ENCODE measurements at places on chromosomes 13 and 19. TPM values are rescaled to one million over a fixed set of nuclear protein-coding genes. Genes with fewer than 3 reads are reported as not detected.

GRCh38 chr19:50486823-50487515, 10.3 kb upstream of the GARIN5A start:
- peak; percentile 40 for DNase-seq

Gene TMEM86B
- total RNA-seq = 1.4 TPM

GRCh38 chr13:113118261-113119021, 4.2 kb upstream of the F10 start:
- peak; percentile 87 for DNase-seq

Gene CDX2
- not detected for total RNA-seq

GRCh38 chr19:57803265-57803593, 11.5 kb downstream of the ZNF552 start:
- DNase-seq = no peak

Gene CACNG6
- total RNA-seq = not detected

DNA sequence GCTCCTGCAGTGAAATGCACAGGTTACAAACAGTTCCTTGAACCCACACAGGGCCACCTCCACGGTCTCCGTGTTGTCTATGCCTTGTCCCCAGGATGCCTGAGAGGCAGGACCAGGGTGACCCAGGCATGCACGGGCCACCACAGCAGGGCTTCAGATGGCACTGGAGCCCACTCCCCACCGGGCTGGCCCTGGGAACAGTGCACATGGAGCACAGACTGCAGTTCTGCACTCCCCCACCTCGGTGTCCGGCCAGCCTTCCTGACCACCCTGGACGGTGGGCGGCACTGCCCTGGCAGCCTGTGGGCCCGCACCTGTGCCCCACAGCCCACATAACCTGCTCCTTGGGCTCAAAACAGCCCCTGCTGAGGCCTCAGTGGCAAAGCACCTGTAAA, 14.3 kb upstream of the SLC35E1 start:
- no peak for DNase-seq

DNA sequence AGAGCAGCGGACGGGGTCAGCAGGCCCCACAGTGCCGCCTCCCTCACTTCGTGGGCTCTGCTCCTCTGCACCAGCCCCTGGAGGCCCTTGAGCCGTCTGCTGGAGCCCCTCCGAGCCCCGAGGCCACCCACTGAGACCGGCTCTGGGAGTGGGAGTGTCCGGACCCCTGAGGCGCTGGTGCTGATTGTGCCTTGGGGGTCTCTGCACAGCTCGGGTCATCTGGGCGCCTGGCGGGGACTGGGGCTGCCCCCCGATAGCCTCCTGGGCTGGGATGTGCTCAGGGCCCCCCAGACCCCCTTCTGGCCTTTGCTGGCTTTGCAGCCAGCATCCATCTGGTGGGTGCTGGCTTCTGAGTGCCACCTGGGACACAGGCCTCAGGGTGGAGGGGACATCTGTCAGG, 15.4 kb downstream of the CBARP start:
- DNase-seq = no peak

DNA sequence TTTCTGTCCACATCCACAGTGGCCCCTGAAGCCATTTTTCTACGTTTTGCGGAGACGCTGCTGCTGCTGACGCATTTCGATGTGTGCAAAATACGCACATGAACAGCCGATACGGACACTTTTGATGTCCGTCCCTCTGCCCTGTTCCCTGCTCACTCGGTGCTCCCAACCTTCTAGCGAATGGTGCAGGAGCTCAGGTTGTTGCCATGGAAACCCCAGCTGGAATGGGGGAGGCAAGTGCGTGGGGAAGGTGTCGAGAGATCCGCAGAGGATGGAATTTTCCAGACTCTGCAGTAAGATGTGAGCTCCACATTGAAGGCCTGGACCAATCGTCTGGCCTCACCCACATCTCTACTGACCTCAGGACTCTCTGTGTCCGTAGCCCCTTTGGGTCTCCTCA, 109.2 kb upstream of the USP29 start:
- DNase-seq = no peak

GRCh38 chr19:46080561-46080960, 39.8 kb upstream of the IGFL4 start:
- DNase-seq = peak; percentile 94

GRCh38 chr19:33187183-33187540, 7.0 kb upstream of the LRP3 start:
- peak; percentile 56 for DNase-seq

DNA sequence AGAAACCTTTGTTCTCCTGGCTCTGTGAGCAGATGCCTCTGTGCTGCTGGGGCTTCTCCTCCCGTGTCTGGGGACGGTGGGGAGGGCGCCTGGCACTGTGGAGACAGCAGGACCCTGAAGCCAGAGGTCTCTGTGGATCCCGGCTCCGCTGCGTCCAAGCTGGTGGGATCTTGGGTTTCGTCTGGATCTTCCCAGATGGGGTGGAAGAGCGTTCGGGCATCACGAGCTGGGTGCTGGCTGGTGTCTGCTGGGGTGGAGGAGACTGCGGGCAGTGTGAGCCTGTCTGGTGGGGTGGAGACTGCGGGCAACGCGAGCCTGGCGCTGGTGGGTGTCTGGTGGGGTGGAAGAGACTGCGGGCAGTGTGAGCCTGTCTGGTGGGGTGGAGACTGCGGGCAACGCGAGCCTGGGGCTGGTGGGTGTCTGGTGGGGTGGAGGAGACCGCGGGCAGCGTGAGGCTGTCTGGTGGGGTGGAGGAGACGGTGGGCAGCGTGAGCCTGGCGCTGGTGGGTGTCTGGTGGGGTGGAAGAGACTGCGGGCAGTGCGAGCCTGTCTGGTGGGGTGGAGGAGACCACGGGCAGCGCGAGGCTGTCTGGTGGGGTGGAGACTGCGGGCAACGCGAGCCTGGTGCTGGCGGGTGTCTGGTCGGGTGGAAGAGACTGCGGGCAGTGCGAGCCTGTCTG, 5.6 kb downstream of the TEX29 start:
- DNase-seq = no peak

DNA sequence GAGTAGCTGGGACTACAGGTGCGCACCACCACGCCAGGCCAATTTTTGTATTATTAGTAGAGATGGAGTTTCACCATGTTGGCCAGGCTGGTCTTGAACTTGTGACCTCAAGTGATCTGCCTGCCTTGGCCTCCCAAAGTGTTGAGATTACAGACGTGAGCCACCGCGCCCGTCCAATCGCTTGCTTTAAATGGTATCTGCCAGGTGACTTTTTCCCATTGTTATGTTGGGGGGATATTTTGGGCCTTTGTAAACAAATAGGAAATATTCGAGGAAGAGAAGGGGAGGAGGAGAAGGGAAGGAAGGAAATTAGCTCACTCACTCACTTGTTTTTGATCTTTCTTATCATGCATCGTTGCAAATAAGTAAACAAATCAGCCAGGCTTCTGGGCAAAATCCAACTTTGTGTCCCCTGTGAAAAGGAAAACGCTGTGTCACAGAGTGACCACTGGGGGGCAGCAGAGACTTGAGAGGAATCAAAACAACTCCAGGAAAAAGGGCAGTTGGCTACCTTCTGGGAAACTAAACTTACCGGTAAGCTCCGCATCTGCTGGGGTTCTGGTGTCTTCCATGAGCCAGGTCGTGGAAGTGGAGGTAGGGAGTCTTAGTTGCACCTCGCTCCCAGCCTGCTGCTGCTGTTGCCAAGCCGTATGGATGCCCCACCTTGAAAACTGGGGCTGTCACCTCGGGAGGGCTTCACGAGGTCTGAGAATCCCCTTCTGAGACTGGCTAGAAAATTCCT, 9.3 kb upstream of the RANBP3 start:
- no peak for DNase-seq

DNA sequence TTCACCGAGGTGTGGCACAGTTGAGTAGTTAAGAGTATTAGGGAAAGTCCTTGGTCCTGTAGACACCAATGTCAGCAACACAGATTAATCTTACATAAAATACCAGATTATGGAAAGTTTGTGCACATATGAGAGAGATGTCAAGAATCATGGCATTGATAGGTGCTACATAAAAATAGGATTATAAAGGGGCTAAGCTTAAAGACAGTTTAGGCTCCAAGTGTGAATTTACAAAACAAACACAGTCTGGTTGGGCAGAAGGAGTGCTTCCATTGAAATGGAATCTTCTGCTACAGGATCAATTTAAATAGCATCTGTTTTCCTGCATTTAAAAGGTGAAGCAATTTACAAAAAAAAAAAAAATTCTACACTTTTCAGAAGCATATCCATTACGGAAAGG, 292.9 kb downstream of the DNAJC15 start:
- no peak for DNase-seq

- no peak for DNase-seq
Measured at GRCh38 chr13:54347531-54347930, 1318.9 kb downstream of the OLFM4 start.

GRCh38 chr13:35208587-35208986, 266.5 kb downstream of the NBEA start:
- no peak for DNase-seq

Gene KLF1
- not detected for total RNA-seq

GRCh38 chr19:2627855-2628254, 74.6 kb downstream of the GNG7 start:
- no peak for DNase-seq

DNA sequence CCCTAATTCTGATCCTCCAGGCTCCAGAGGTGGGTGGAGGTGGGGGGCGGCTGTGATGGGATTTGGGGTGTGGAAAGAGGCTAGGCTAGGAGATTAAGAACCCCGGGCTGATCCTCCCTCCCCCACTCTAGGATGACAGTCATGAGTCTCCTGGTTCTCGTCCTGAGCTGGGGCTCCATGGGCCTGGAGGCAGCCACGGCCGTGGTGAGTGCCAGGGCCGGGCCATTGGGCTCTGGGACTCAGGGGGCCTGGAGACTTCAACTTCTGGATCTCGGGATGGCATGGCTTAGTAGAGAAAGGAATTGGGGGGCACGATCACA, 13.9 kb downstream of the TTYH1 start:
- DNase-seq = no peak

DNA sequence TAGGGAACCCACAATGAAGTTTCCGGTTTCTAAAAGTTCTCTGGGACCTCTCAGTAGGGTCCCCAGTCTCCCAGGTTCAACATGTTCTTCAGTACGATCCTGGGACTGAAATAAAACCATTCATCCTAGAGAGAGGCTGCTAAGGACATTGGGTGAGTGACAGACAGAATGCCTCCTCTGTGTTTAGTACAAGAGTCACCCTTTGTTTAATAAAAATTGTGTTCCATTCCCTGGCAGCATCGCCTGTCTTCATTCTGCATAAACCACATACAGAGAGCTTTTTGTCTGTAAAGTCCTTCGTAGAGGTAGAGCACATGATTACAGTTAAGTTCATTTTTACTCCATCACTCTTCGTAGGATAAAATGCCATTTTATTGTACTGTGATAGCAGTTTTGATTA, 95.3 kb upstream of the GPR12 start:
- no peak for DNase-seq

- DNase-seq = no peak
Measured at GRCh38 chr13:99507986-99508385, 6.7 kb downstream of the TM9SF2 start.

DNA sequence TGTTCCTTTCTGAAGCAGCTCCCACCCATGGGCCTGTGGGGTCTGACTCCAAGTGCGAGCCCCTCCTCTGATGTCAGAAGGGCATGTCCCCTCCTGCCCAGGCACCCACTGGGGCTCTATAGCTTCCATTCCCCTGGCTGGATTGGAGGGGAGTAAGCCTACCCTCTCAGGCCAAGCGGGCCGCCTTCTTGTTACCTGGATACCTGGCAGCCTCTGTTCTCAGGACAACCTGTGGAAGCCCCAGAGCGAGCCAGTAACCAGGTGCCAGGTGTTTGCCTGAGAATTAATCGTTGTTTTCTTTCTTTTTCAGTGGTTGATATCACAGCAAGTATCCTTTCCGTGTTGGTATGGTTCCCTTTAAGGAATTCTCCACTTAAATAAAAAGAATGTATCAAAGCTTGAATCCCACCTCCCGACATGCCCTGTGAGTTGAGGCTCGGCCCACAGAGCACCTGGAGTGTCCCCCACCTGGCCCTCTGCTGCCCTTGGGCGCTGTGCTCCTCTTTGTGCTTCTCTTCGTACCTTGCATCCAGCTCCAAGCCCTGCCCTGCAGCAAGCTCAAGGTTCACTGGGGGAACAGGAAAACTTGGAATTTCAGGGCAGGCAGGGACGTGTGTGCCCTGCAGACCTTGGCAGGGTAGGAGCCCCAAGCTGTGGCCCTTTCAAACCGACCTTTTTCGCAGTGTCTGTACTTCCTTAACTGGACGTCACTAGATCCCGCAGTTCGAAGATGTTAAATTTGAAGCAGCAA, 15.0 kb downstream of the MAU2 start:
- no peak for DNase-seq

GRCh38 chr13:32381539-32381938, 46.4 kb downstream of the N4BP2L1 start:
- no peak for DNase-seq

GRCh38 chr19:33905937-33906577, 109.4 kb downstream of the KCTD15 start:
- no peak for DNase-seq

Gene TOMM40
- total RNA-seq = 39.0 TPM

Gene CEACAM19
- 6.5 TPM for total RNA-seq

DNA sequence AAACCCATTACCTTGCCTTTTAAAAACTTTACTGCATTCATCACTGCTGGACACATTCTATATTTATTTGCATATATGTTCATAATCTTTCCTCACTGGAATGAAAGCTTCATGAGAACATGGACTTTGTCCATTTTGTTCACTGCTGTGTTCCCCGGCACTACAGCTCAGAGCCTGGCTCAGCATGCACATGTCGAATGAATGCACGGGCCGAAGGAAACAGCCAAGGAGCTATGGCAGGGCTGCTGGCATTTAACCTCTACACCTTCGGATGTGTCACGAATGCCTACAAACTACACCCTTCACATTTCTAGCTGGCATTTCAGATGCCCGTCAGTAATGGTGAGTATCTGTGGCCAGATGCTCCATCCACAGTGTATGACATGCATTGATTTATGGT, 7.6 kb downstream of the MTIF3 start:
- no peak for DNase-seq

- DNase-seq = no peak
Measured at GRCh38 chr13:51797664-51798488, 6.1 kb downstream of the DHRS12 start.

- no peak for DNase-seq
Measured at GRCh38 chr13:77339408-77339807, 12.5 kb upstream of the MYCBP2 start.

Data from chondrocyte (in vitro differentiated cells).